ENCODE measurements at places on chromosomes 3 and 15. TPM values are rescaled to one million over a fixed set of nuclear protein-coding genes. Genes with fewer than 3 reads are reported as not detected.

Gene FBXW12
- not detected for total RNA-seq

Gene FANCD2OS
- total RNA-seq = not detected

Gene PLSCR5
- not detected for total RNA-seq

Gene THSD4
- 0.23 TPM for total RNA-seq

Gene SLC2A2
- not detected for total RNA-seq

Gene XYLB
- total RNA-seq = 1.9 TPM

Gene ANKUB1
- not detected for total RNA-seq

Gene IGDCC3
- total RNA-seq = not detected

Gene C3orf85
- total RNA-seq = not detected

Gene TICRR
- total RNA-seq = 0.35 TPM

Gene ACAP2
- 63.6 TPM for total RNA-seq

Gene CCR9
- 2.1 TPM for total RNA-seq

Gene CCR5
- 4.0 TPM for total RNA-seq

Gene FOXL2
- total RNA-seq = not detected

Gene FBXL22
- total RNA-seq = 2.0 TPM

Gene IL12A
- 3.1 TPM for total RNA-seq

Gene DHX36
- total RNA-seq = 70.3 TPM

Gene FMN1
- total RNA-seq = 0.20 TPM

Gene NME9
- total RNA-seq = 0.51 TPM

Gene MOBP
- not detected for total RNA-seq

Gene AP4E1
- 9.4 TPM for total RNA-seq

Gene ADAMTS7
- 0.79 TPM for total RNA-seq

Measured in T-cell (primary cell).